Kasumi-1 (cell line): ENCODE measurements at places on chromosomes 11 and 22.

DNA sequence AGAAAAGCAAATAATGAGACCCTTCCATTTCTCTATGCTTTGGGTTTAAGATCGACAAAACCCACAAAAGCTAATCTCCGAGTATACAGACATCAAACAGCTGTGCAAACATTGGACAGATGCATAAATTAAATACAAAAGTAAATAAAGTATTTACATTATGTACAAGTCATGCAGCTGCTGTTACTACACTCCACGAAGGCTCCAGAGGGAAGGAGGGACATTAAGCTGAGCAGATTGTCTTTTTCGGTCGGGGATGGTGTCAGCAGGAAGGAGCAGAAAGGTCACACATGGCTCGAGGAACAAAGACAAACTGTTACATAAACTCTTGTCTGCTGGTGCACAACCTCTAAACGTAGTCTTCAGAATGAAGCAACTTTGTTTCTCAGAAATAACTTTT is 88.8 kb upstream of the BARX2 start:
- DNase-seq, result no peak

DNA sequence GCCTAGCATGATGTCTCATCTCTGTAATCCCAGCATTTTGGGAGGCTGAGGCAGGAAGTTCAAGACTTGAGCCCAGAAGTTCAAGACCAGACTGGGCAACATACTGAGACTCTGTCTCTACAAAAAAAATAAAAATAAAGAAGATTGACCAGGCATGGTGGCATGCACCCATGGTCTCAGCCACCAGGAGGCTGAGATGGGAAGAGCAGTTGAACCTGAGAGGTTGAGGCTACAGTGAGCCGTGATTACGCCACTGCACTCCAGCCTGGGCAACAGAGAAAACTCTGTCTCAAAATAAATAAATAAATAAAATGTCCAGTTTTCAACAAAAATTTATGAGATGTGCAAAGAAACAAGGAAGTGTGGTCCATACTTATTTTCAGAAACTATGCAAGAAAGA is 28.3 kb downstream of the EFCAB6 start:
- no peak for DNase-seq

DNA sequence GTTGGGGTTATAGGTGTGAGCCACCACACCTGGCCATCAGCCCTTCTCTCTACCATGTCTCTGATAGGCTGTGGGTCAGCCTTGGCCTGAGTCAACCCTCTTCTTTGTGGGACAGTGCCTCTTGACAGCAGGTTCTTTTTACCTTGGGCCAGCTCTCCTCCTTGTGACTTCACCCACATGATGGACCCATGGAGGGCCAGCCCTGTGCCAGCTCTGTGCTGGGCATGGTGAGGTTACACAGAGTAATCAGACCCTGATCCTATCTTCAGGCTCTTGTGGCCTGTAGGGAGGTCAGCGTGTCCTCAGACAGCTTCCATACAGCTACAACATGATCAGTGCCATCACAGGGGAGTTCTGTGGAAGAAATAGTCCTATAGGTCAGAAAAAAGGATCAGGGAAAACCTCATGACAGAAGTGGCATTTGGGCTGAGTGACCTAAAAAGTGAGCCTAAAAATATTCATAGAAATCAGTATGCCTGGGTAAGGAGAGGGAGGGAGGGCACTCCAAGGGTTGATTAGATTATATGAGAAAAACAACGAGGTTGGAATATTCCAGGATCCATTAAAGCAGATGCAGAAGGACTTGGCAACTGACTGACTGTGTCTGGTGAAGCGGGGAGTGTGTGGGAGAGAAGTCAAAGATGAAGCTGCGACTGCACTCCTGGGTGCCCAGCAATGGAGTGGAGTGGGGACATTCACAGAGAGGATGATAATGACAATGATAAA is 17.1 kb downstream of the OTOG start:
- DNase-seq, result no peak

- no peak for DNase-seq
These were observed 159.1 kb downstream of the PGR start for GRCh38 chr11:100970283-100971164.

DNA sequence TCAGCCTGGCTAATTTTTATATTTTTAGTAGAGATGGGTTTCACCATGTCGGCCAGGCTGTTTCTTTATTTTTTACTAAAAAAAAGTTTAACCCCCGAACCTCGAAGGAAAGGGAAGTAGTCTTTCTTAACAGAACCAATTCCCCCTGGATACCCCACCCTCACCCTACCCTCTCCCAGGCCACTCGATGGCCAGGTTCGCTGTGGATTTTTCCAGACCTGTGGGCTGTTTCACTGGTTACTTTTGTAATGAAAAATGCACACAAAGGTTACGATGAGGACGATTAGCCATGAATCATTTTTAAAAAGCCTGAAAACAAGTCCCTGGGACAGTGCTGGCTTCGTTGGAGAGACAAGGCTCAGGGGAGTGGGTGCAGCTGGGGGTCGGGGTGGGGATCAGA is 2.5 kb downstream of the TSPO start:
- no peak for DNase-seq

- no peak for DNase-seq
These were observed 12.5 kb downstream of the CBX7 start for GRCh38 chr22:39139933-39140332.

DNA sequence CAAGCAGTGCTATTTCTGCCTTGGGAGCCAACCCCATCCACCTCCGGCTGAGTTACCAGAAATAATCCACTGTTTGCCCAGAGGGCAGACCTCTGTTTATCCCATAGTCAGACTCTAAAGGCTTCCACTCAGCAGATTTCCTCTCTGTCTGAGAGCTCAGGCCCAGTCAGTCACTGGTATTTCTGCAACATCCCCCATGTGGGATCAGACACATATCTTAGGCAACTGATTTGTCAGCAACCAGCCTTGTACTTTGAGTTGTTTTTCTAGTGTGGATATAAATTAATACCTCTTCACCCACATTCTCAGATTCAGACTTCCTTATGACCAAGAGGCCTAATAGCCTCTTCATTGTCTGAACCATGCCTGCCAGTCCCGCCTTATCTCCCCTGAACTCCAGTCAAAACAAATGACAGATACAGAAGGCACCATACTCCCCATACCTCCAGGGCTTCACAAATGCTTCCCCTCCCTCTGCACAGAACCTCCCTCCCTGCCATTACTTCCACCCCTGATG is 193.6 kb downstream of the FAM76B start:
- no peak for DNase-seq

- no peak for DNase-seq
These were observed 4.0 kb downstream of the PHOX2A start for GRCh38 chr11:72239849-72240460.

GRCh38 chr11:293852-294661 is 5.1 kb downstream of the PGGHG start:
- no peak for DNase-seq

GRCh38 chr11:67352546-67353316 is 615 bp downstream of the POLD4 start:
- peak; percentile 63 for DNase-seq

GRCh38 chr22:31723723-31724122 is 26.2 kb downstream of the PRR14L start:
- DNase-seq, result no peak

- DNase-seq, result peak; percentile 9
These were observed 525 bp downstream of the BIK start for GRCh38 chr22:43110927-43111623.

GRCh38 chr22:31262312-31263133 is 29.8 kb downstream of the PIK3IP1 start:
- no peak for DNase-seq

DNA sequence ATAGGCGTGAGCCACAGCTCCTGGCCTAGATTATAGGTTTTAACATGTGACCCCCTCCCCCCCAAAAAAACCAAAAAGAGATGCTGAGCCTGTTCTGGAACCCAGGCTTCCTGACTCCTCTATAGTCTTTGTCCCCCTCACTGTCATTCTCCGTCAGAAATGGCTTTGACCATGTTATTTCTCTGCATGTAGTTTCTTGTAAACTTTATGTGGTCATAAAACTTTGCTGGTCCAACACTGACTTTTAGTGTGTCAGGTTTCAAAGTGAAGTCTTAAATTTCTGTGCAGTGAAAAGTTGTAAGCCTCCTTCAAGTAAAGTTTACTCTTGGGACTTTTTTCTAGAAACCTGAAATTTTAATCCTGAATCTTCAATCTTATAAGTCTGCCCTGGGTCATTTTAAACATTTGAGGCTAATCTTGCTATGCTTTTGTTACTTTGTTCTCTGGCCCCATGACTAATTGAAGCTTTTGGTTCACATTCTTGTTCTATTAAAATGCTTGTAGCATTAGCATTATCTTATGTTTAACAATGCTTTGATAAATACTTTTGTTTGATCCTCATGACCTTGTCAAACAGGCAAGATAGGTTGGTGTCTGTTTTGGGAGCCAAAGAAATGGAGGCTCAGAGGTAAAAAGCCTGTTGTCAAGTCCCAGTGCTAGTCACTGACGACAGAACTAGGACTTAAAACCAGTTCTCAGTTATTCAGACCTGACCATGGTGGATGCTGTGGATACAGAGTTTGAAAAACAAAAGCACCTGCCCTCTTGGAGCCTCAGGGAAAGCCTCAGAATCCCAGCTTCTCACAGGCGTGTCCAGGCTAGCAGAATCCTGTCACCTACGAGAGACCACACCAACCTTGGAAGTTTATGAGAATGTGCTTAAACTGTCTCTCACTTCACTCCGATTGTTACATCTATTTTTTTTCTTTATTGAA is 87.7 kb upstream of the HORMAD2 start:
- DNase-seq, result no peak

DNA sequence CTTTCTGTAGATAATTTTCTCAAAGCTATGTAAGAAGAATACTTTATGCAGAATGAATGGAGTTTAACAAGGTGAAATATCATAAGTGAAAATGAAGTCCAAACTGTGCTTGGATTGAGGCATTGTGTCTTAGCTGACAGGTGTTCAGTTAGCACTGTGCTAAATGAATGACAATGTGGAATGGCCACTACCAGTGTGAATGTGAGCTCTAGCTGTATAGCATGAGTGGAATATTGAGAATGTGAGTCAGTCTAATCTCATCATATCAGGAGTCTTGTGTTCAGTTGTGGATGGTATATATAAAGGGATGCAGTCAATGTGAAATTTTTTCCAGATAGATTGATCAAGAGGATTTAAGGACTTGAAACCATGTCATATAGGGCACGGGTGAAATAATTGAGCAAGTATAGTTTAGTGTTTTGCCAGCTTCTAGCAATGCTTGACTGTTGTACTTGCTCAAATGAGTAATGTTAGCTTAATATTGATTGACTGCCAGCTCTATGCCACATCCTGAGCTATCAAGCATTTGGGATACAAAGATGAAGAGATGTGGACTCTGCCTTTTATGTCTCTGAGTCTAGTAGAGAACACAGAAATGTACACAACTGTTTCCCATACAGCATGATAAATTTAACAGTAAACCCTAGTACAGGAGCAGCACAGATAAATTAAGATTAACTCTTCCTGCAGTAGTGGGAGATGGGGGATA is 10.6 kb upstream of the RAG2 start:
- no peak for DNase-seq

DNA sequence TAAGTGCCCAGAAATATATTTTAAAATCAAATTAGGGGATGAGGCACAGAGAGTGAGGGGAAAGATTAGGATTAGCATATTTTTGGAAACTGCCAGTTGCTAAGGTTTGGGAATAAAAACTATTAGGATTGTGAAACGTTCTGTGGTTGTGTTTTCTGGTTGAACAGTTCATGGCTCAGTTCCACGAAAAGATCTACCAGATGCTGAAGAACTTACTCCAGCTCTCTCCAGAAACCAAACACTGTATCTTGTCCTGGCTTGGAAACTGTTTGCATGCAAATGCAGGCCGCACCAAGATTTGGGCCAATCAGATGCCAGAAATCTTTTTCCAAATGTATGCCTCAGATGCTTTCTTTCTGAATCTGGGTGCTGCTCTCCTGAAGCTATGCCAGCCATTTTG is 15.3 kb downstream of the UBE4A start:
- DNase-seq, result no peak

DNA sequence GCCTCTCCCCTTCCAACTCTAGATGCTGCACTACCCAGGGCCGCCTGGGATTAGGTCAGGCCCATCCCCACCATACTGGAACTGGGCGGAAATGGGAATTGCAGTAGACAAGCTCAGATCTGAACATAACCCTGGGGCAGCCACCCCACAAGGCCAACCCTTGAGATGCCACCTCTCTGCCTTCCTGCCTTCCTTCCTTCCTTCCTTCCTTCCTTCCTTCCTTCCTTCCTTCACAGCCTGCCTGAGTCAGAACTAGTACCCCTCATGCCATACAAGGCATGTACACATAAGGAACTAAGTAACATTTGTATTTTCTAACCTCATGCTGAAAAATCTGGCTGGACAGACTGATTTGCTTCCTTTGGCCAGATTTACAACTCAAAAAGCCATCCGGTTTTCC is 28.0 kb downstream of the SHISAL1 start:
- no peak for DNase-seq

DNA sequence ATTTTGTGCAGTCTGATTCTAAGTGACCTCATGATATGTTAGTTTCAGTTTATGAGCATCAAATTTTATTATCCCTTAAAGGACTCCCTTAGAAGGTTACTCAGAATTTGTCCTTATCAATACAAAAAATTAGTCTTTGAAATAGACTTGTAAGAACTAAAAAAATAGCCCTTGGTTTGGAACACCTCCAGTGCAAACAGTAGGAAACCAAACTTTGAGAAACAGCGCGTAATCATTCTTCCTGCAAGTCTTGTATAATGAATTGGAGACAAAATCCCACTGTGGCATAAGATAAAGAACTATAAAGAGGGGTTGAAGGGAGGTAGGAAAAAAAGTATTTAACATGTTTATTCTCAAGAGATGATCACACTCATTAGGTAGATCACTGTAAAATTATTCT is 10.8 kb upstream of the MSANTD4 start:
- DNase-seq, result no peak

DNA sequence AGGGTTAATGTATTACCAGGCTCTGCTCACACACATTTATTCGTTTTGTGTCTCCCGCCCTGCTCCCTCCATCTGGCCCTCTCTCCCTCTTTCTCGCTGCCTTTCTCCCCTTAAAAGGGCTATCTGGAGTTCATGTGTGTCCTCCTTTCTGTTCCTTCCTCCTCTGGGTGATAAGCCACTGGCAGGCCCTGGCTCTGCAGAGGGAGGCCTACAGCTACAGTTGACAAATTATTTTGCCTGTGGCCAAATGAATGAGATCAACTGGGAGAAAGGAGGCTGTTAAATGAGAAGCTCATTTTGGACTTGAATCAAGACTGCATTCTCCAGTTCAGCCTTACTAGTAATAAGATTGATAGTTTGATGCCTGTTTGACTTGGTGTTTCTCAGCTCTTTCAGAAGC is 17.5 kb upstream of the OPCML start:
- DNase-seq, result no peak

- peak; percentile 61 for DNase-seq
These were observed 48.0 kb upstream of the CLPB start for GRCh38 chr11:72482211-72482812.

DNA sequence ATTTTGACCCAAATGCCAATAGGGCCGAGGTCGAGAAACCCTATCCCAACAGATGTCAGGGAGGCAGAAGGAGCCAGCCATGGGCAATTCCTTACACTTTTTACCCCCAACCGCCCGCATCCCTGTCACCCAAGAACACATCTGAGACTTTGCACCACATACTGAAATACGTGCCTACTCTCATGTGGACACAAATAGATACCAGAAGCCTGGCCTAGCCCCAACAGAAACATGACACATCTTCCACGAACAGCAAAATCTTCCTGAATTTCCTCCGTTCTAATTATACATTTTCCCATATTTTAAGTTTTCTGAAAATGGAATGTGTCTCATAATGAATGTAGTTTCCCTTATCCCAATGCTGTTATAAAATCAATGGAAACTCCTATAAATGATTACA is 64.7 kb downstream of the SLC1A2 start:
- DNase-seq, result no peak

GRCh38 chr11:23111527-23111926 is 251.3 kb upstream of the CCDC179 start:
- no peak for DNase-seq

GRCh38 chr11:68582416-68583040 is 101.8 kb upstream of the GAL start:
- DNase-seq, result no peak
